ENCODE measurements at places on chromosomes 7 and 10.
A peak's percentile ranks its signal among the peaks of the same experiment; 100 is the strongest.

GRCh38 chr7:46319841-46320240 is 398.8 kb upstream of the IGFBP3 start:
- DNase-seq: no peak
- no peak overlapping the region for H3K27ac ChIP-seq
- H3K27me3 ChIP-seq: no peaks in the 10 kb centered on the region
- no peaks in the 10 kb centered on the region for H3K4me1 ChIP-seq
- no peak overlapping the region for H3K4me3 ChIP-seq

- H3K4me1 ChIP-seq: no peaks in the 10 kb centered on the region
- peaks cover 17% of the 10 kb centered on the region for H3K36me3 ChIP-seq
- H3K27me3 ChIP-seq: no peaks in the 10 kb centered on the region
- H3K27ac ChIP-seq: no peak overlapping the region
Observed at GRCh38 chr10:91974960-91975359, 51.4 kb downstream of the BTAF1 start.

DNA sequence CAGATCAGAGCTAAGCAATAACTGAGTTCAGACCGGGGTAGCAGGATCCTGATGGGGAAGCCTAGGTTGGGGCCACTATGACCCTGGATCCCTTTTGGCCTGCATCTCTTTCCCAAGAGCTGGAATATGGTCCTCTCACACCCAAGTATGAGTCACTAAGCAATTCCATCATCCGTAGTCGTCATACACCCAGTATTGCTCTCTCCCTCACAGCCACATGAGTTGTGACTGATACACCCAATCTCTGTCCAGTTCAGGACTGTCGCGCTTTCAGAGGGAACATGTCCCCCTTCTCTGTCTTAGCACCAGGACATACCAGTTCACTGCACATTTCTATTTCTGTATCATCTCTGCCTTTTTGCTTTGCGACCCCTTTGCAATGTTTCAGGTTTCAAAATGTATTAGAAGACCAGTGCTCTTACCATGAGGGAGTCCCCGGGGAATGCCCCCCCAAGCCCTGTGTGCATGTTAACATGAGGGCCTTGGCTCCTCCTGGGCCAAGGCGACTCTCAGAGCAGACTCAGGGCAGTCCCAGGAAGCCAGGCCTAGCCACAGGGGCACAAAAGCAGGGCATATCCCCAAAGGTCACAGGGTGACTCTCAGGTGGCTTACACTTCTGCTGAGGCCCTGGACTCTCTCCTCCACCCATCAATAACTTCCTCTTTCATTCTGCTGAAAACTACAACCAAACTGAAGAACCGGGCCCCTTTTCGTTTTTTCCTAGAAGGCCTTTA is 75.3 kb upstream of the SAMD8 start:
- peaks cover 6% of the 10 kb centered on the region for H3K36me3 ChIP-seq
- no peak for DNase-seq
- H3K4me1 ChIP-seq: no peaks in the 10 kb centered on the region
- no peak overlapping the region for H3K27ac ChIP-seq
- no peaks in the 10 kb centered on the region for H3K27me3 ChIP-seq
- no peak overlapping the region for H3K4me3 ChIP-seq

- peaks cover 13% of the 10 kb centered on the region for H3K27me3 ChIP-seq
- H3K36me3 ChIP-seq: no peaks in the 10 kb centered on the region
- H3K27ac ChIP-seq: no peak overlapping the region
Observed at GRCh38 chr7:98619450-98620321, 2.6 kb downstream of the NPTX2 start.

DNA sequence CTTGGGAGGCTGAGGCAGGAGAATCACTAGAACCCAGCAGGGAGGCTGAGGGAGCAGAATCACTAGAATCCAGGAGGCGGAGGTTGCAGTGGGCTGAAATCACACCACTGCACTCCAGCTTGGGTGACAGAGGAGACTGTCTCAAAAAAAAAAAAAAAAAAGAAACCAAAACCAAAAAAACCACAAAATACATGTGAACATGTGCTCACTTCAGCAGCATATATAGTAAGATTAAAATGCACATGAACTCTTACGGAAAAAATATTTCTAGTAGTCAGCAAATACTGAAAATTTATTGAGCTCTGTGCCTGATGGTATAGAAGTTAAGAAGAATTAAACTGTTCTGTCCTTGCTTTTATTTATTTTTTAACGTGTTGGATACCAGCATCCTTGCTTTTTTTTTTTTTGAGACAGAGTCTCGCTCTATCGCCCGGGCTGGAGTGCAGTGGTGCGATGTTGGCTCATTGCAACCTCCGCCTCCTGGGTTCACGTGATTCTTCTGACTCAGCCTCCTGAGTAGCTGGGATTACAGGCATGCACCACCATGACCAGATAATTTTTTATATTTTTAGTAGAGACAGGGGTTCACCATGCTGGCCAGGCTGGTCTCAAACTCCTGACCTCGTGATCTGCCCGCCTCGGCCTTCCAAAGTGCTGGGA is 9.6 kb upstream of the ZNF487 start:
- peak; percentile 53 for DNase-seq
- H3K27me3 ChIP-seq: no peaks in the 10 kb centered on the region
- no peak overlapping the region for H3K4me3 ChIP-seq
- peaks cover 8% of the 10 kb centered on the region for H3K4me1 ChIP-seq
- H3K36me3 ChIP-seq: no peaks in the 10 kb centered on the region

GRCh38 chr10:52472406-52473146 is 158.5 kb downstream of the DKK1 start:
- H3K27ac ChIP-seq: no peak overlapping the region
- no peaks in the 10 kb centered on the region for H3K27me3 ChIP-seq
- DNase-seq: no peak

- no peaks in the 10 kb centered on the region for H3K36me3 ChIP-seq
- H3K4me3 ChIP-seq: no peak overlapping the region
- no peak overlapping the region for H3K27ac ChIP-seq
- peaks cover 6% of the 10 kb centered on the region for H3K4me1 ChIP-seq
- H3K27me3 ChIP-seq: no peaks in the 10 kb centered on the region
Observed at GRCh38 chr10:93115661-93116383, 42.1 kb downstream of the CYP26A1 start.

GRCh38 chr10:125423569-125423968 is 259.4 kb downstream of the TEX36 start:
- H3K4me3 ChIP-seq: no peak overlapping the region
- DNase-seq: no peak
- H3K27me3 ChIP-seq: no peaks in the 10 kb centered on the region

- H3K4me1 ChIP-seq: peaks cover 35% of the 10 kb centered on the region
- H3K36me3 ChIP-seq: no peaks in the 10 kb centered on the region
- peak overlapping the region; percentile 77 for H3K27ac ChIP-seq
- DNase-seq: peak; percentile 24
- no peaks in the 10 kb centered on the region for H3K27me3 ChIP-seq
- H3K4me3 ChIP-seq: peak overlapping the region; percentile 83
Observed at GRCh38 chr10:100996678-100997359, 2.8 kb upstream of the LZTS2 start.

- H3K36me3 ChIP-seq: no peaks in the 10 kb centered on the region
- no peak overlapping the region for H3K27ac ChIP-seq
- no peak overlapping the region for H3K4me3 ChIP-seq
- H3K4me1 ChIP-seq: no peaks in the 10 kb centered on the region
- H3K27me3 ChIP-seq: no peaks in the 10 kb centered on the region
Observed at GRCh38 chr7:69419934-69420333, 178.3 kb upstream of the AUTS2 start.

GRCh38 chr10:133383551-133383950 is 4.5 kb downstream of the PAOX start:
- H3K36me3 ChIP-seq: peaks cover 4% of the 10 kb centered on the region
- H3K4me3 ChIP-seq: no peak overlapping the region
- no peaks in the 10 kb centered on the region for H3K27me3 ChIP-seq
- no peak for DNase-seq

DNA sequence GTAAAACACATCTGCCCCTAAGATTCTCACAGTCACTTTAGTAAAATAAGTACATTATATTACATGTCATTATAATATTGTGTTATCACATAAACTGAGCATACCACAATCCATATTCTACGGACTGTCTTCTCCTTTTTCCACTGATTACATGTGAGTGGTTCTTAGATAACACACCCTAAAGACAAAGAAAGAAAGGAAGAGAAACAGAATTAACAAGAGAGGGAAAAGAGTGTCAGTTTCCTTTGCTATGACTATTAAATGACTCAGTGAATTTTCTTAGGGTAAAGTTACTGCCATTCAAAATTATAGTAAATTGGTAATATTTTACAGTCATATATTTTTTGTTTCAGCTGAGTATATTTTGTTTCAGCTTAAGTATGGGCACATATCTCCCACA is 268.3 kb downstream of the TWIST1 start:
- H3K27me3 ChIP-seq: no peaks in the 10 kb centered on the region
- H3K36me3 ChIP-seq: no peaks in the 10 kb centered on the region
- H3K4me3 ChIP-seq: no peak overlapping the region
- H3K27ac ChIP-seq: no peak overlapping the region
- no peaks in the 10 kb centered on the region for H3K4me1 ChIP-seq
